ENCODE measurements at places on chromosomes 7 and 10.

- no peak for DNase-seq
Measured at GRCh38 chr10:111705021-111705420, 478.5 kb downstream of the GPAM start.

DNA sequence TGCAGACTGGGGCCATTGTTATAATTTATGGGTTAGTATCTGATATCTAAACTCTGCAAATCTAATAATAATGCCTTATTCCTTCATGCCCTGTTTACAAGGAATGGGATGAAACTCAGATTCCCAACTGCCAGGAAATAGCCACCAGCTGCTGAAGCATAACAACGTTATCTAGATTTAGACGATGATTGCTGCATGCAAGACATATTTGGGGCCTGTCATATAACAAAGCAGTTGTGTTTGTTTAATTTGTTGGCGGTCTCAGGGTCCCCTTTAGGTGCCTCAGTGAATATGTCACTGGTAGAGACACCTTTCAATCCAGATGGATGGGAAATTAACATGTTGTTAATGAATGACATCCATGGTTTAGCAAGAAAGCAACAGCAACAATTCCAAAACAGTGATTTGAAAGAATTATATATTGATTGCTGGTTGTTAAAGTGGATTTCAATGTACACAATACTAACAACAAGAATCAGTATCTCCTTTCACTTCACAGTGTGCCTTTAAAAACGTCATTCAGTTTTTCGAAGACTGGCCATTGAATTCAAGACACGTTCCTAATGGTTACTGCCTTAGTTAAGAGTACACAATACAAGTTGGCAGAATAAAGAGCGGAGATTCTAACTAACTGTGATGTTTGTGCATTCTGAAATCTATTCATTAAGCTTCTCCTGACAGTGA is 860.6 kb upstream of the CELF2 start:
- DNase-seq: no peak

GRCh38 chr10:74934100-74934812 is 107.9 kb downstream of the KAT6B start:
- no peak for DNase-seq

- DNase-seq: no peak
Measured at GRCh38 chr10:123565691-123566660, 100.2 kb upstream of the GPR26 start.

- DNase-seq: no peak
Measured at GRCh38 chr7:47473499-47474210, 108.3 kb downstream of the TNS3 start.

GRCh38 chr10:14695847-14696480 is 78.7 kb downstream of the FAM107B start:
- DNase-seq: no peak

GRCh38 chr7:75915416-75916156 is 631 bp downstream of the POR start:
- DNase-seq: peak; percentile 16

DNA sequence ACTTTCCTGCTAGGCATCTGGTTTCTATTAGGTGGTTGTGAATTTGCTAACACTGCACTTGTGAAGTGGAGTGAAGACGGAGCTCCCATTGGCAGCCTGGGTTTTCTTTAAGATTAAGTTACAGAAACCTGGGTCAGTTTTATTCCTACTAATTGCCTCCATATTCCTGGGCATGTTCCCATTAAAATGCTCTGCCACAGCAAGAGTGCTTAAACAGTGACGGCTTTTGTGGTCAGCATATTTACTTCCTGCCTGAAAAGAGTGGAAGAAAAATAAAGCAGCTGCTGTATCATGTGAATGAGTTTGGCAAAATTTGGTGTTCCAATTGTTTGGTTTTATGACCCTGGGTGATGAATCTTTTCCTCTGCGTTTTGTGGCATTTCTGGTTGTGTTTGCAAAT is 96.9 kb upstream of the PLXDC2 start:
- DNase-seq: no peak

- no peak for DNase-seq
Measured at GRCh38 chr7:98797150-98797549, 72.7 kb downstream of the TMEM130 start.

GRCh38 chr7:45238806-45239205 is 81.2 kb downstream of the RAMP3 start:
- no peak for DNase-seq

DNA sequence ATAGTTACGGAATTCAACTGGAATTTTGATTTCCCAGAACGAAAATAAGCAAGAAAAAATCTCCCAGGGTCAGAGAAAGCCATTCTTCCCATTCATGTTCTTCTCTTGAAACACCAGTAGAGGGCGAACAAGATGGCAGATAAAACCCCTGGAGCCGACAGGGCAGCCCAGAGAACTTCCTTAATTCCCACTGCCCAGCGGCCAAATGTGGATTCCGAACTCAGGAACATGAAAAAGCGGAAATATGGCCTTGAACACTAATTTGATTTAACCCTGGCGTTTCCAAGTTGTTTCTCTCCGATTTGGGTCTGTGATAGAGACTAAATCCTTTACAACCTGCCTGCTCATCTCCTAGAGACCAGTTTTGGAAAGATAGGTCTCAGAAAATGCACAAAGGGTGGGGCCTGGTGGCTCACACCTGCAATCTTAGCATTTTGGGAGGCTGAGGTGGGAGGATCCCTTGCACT is 100.7 kb upstream of the WAC start:
- peak; percentile 42 for DNase-seq

DNA sequence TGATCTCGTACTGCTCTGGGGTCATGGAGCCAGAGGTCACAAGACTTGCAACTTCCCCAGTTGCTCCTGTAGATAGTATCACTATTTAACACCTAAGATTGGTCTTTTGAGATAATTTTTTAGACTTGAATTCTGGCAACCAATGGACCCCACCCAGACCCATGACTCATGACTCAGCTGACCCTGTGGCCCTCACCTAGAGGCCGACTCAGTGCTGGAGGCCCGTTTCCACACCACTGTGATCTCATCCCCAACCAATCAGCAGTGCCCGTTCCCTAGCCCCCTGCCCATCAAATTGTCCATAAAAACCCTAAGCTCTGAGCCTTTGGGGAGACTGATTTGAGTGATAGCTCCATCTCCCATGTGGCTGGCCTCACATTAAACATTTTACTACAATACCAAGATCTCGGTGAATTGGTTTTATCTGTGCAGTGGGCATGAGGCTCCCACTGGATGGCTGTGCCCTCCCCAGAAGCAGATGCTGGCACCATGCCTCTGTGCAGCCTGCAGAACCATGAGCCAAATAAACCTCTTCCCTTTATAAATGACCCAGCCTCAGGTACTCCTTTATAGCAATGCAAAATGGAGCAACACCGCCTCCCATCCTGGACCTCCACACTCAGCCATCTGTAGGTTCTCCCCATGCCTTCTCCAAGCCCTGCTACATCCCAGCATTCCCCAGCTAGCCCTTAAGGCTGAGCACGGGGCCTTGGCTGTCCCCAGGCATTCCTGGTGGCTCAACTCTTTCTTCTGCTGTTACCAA is 98.8 kb downstream of the PRKAG2 start:
- DNase-seq: no peak

- no peak for DNase-seq
Measured at GRCh38 chr7:42642699-42643098, 269.2 kb downstream of the C7orf25 start.

- no peak for DNase-seq
Measured at GRCh38 chr7:130927062-130927461, 193.1 kb upstream of the KLF14 start.

DNA sequence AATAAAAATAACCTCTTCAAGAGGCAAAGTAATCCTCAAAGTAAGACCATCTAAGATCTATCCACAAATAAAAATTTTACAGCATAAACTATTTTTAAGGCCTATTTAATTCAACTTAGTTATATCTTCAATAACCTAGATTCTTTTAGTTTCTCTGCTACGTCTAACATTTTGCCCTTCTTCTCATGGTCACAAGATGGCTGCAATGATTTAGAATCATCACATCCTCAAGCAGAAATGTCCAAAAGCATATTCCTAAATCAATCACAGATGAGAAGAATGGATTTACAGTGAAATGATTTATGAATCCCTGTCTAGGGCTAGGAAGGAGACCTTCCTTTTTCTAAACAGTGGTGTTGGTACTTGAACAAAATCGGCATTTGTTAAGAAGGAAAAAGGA is 304.7 kb downstream of the ARHGAP12 start:
- no peak for DNase-seq

- no peak for DNase-seq
Measured at GRCh38 chr10:93771354-93771753, 13.6 kb downstream of the LGI1 start.

DNA sequence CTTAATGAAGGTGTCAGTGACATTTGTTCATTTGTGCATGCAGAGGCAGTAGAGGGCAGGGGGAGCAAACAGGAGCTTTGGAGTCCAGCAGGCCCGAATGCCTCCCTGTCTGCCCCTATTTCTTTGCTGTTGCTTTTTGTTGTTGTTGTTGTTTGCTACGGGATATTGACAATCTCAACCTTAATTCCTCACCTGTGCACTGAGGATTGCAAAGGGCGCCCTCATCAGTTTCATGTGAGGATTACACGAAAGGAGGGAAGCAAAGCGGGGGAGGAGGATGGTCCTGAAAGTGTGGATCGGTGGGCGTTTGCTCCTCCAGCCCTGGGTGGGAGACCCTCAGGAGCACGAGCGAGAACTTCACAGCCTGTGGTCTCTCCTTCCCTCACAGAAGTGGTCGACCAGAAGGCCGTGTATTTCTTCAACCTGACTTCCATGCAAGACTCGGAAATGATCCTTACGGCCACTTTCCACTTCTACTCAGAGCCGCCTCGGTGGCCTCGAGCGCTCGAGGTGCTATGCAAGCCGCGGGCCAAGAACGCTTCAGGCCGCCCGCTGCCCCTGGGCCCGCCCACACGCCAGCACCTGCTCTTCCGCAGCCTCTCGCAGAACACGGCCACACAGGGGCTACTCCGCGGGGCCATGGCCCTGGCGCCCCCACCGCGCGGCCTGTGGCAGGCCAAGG is 9.6 kb downstream of the GDF10 start:
- no peak for DNase-seq

GRCh38 chr7:56092789-56093531 is at the start of gene PHKG1:
Gene PHKG1 (minus strand): TSS chr7:56092952. CDS start chr7:56088941, 4,011 bp downstream.
- peak; percentile 84 for DNase-seq

GRCh38 chr7:125663961-125664360 is 734.3 kb upstream of the POT1 start:
- no peak for DNase-seq

DNA sequence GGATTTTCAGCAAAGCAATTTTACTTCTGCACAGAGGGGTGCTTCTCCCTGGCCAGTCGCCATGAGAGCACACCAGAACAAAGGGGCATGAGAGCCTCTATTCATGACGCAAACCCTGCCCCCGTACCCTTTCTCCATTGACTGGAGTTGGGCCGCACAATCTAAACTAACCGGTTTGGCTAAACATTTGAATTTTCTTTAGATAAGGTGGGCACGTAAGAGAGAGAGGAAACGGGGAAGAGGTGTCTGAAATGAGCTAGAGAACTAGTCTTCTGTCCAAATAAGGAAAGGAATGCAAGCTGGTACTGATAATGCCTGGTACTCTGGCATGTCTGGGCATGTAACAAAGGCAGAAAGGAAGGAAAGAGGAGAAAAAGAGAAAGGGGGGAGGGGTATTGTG is 13.2 kb upstream of the SCIN start:
- no peak for DNase-seq

GRCh38 chr7:30348083-30348560 is 63.7 kb downstream of the ZNRF2 start:
- DNase-seq: no peak

DNA sequence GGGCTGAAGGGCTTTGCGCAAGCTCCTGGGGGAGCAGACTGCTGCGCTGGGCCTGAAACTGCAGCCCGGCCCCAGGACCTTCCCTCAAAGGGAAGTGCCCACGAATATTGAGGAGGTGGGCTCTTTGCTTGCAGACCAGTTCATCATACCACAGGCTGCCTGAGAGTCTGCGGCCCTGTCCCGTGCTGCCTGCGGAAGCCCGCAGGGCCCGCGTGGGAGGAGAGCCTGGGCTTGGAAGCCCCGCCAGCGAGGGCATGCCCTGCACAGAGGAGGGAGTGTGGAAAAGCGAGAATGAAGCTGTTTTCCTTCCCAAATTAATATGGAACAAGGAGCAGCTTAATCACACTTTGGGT is 83.6 kb upstream of the MKI67 start:
- no peak for DNase-seq

- DNase-seq: no peak
Measured at GRCh38 chr10:60732198-60732806, 46.0 kb upstream of the CDK1 start.

GRCh38 chr7:90432752-90433151 is 29.5 kb downstream of the CLDN12 start:
- no peak for DNase-seq

DNA sequence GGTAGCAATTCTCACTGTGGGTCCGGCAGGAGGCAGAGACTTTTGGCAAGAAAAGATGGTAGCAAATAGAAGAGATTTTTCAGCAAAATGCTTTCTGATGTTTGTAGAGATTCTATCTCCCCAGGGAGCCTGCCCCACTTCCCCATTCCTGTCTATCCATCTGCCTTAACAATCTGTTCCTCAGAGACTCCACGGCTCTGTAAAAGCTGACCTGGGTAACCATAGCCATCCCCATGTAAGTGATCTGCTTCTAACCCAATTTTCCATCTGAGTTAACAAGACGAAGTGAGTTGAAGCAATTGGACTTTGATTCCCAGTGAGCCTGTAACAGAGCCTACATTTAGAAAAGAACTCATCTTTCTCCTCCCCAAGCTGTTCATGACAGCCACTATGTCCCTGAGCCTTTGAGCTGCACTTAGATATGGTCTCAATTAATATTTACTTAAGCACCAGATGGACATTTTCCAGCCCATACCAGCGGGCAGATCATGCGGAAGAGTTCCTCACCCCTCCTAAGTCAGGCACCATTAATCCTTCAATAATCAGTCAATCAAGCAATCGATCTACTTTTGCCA is 896.1 kb downstream of the CCSER2 start:
- no peak for DNase-seq

DNA sequence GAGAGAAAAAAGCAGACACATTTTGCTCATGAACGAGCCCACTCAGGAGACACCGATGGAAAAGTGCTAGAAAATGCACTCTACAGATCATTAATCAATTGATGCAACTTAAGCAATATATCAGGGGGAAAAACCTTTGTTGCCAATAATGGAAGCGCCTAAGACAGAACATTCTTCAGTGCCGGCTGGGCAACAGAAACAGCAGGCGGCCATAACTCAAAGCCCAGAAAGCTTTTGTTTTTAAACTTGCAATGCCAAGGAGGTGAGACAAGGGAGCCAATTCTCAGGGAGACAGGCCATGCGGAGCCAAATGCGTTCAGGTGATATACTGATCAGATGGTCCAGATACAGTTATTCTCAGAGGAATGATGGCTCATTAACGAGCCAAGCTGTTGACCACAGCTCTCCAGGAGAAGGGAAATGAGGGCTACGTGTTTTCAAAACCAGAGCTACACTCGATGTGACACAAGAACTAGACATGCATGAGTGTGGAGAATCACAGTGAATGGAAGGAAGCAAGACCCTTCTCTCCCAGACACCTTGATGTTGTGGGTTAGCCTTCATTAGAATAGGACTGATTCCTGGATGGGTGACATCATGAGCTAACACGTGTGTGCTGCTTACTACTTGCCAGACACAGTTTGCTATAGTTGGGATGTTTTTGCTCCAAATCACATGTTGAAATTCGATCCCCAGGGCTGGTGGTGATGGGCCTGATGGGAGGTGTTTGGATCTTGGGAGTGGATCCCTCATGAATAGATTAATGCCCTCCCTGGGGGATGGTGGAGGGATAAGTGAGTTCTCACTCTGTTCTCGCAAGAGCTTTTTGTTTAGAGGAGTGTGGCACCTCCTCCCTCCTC is 79.1 kb upstream of the KCNMA1 start:
- DNase-seq: no peak
